ENCODE measurements at places on chromosomes 16 and 17. TPM values are rescaled to one million over a fixed set of nuclear protein-coding genes. Genes with fewer than 3 reads are reported as not detected.

CIBAR2 gene
- not detected for total RNA-seq

DNA sequence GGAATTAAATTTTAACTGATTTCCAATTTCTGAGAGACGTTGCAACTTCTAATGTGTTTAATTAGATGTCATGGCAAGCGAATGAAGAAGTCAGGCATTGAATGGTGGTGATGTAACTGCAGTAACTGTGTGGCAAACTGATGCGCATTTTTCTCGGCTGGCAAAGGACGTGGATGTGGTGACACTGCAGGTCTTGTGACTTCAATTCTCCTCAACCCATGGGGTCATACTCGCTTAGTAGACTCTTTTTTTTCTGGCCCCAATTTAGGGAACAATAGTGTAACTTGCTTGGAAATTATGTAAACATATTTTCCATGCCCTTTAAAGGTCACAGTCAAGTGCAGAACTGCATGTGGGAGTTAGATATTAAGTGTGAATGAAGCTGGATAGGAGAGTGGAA lies 1.9 kb upstream of the FAM20A start:
- no peak for DNase-seq
- H3K36me3 ChIP-seq = no peaks in the 10 kb centered on the region
- H3K27me3 ChIP-seq = peaks cover 30% of the 10 kb centered on the region

KIF19 gene
- total RNA-seq = 2.0 TPM

- peak overlapping the region; percentile 84 for H3K27ac ChIP-seq
- no peak for DNase-seq
- peak overlapping the region; percentile 39 for H3K4me3 ChIP-seq
- peaks cover 53% of the 10 kb centered on the region for H3K4me1 ChIP-seq
- no peaks in the 10 kb centered on the region for H3K27me3 ChIP-seq
Observed at GRCh38 chr17:35046245-35046644, 17.3 kb downstream of the RFFL start.

- H3K27me3 ChIP-seq = no peaks in the 10 kb centered on the region
- no peak for DNase-seq
- H3K36me3 ChIP-seq = no peaks in the 10 kb centered on the region
- H3K4me1 ChIP-seq = no peaks in the 10 kb centered on the region
- no peak overlapping the region for H3K4me3 ChIP-seq
- no peak overlapping the region for H3K27ac ChIP-seq
Observed at GRCh38 chr17:44360826-44361225, 2.8 kb downstream of the FAM171A2 start.

DNA sequence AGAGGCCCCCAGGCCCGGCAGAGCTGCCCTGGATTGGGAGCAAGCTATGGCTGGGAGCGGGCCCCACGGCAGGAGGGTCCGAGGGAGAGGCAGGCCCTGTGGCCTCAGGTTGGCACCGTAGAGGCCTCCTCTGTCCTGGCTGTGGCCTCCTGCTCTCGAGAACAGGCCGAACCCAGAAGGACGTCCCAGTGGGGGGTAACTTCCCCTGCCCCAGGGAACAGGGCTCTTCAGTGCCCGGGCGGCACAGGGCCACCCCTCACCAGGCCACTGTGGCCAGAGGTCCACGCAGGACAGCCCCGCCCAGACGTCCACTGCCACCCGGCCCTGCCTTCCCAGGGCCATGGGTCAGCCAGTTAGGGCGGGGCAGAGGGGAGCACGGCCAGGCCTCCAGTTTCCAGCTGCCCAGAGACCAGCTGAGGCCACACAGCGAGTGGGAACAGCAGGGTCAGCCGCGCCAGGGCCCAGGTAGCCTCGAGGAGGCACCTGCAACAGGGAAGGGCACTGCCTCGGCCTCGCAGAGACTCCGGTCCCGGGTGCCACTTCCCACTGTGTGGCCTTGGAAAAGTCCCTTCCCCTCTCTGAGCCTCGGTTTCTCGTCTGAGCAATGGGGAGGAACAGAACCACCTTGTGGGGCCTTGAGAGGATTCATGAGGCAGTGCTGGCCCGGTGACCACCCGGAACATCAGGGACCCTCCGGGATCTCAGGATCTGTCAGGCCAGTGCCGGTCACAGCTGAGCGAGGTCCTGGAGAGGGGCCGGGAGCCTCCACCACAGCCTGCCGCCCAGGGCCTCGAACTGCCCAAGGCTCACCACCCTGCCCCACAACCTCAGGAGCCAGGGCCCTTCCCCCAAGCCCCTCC lies 32.0 kb downstream of the ZNF469 start:
- no peaks in the 10 kb centered on the region for H3K36me3 ChIP-seq
- no peaks in the 10 kb centered on the region for H3K4me1 ChIP-seq
- DNase-seq = no peak
- H3K4me3 ChIP-seq = no peak overlapping the region

GRCh38 chr16:68992521-68992920 lies 112.9 kb upstream of the HAS3 start:
- H3K4me1 ChIP-seq = no peaks in the 10 kb centered on the region

EPN3 gene
- not detected for total RNA-seq

DNA sequence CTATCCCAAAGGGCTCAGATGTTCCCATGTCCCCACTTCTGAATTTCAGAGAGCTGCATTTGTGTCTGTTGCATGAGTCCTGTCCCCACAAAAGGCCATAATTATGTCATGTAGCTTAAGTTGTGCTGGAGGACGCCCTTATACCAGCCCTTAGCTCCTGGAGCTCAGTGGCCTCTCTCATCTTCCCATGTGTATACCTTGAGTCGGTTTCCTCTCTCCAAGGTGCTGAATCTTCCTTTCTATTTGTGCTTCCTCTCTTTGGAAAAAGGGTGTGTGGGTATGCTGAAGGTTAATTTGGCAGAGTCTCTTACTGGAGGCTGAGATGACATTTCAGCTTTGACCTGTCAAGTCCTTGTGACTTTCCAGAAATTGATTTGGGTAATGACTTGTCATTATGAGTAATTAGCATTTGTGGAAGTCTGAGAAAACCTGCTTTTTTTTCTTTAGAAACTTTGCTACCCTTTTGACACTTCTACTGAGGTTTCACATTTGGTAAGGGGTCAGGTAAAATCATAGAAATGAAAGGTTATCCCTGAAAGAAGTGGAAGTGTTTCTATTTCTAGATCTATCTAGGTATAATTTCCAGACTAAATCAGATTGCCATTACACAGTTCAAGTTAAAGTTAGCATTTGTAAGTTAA lies 185.4 kb downstream of the ABCC12 start:
- DNase-seq = no peak
- no peak overlapping the region for H3K4me3 ChIP-seq
- H3K27ac ChIP-seq = no peak overlapping the region

GRCh38 chr17:36602924-36603384 lies 1.6 kb downstream of the MRM1 start:
- no peaks in the 10 kb centered on the region for H3K27me3 ChIP-seq
- no peak overlapping the region for H3K27ac ChIP-seq
- H3K36me3 ChIP-seq = peaks cover 1% of the 10 kb centered on the region
- peak; percentile 68 for DNase-seq
- H3K4me3 ChIP-seq = peak overlapping the region; percentile 99

- no peak overlapping the region for H3K4me3 ChIP-seq
- no peaks in the 10 kb centered on the region for H3K4me1 ChIP-seq
- no peak overlapping the region for H3K27ac ChIP-seq
- DNase-seq = no peak
Observed at GRCh38 chr17:61064087-61064951, 335.3 kb upstream of the TBX2 start.

DNA sequence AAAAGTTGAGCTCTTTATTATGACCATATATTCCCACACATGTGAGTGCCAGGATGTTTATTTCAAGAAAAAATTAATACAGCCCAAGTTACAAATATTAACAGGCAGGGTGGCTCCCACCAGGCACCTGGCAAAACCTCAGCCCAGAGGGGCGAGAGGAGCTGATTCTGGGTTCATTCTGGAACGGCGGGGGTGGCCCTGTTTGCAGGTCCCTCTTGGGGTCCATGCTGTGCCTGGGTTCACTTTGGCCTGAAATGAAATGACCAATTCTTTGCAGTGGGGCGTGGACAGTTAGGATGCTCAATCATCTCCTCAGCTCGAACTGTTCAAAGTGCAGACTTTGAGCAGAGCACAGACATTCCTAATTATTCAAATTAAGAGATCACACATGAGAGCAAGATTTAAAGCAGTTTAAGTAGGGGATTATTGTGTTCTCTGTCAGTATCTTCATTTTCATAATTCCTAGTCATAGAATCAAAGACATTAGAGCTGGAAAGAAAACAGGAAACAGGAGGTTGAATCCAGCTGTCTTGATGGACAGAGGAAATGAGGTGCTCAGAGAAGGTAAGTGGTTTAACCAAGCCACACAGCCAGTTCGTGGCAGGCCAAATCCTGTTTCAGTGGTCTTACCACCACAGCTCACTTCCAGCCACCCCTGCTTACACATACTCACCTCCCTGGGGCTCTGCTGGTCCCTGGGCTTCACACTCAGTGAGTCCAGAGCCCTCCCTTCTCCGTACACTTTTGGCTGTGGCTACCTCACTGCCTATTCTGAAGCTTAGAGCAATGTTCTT lies 363.9 kb upstream of the TNRC6C start:
- H3K4me3 ChIP-seq = no peak overlapping the region
- H3K36me3 ChIP-seq = no peaks in the 10 kb centered on the region
- no peak for DNase-seq
- no peak overlapping the region for H3K27ac ChIP-seq
- peaks cover 4% of the 10 kb centered on the region for H3K4me1 ChIP-seq
- H3K27me3 ChIP-seq = no peaks in the 10 kb centered on the region

DNA sequence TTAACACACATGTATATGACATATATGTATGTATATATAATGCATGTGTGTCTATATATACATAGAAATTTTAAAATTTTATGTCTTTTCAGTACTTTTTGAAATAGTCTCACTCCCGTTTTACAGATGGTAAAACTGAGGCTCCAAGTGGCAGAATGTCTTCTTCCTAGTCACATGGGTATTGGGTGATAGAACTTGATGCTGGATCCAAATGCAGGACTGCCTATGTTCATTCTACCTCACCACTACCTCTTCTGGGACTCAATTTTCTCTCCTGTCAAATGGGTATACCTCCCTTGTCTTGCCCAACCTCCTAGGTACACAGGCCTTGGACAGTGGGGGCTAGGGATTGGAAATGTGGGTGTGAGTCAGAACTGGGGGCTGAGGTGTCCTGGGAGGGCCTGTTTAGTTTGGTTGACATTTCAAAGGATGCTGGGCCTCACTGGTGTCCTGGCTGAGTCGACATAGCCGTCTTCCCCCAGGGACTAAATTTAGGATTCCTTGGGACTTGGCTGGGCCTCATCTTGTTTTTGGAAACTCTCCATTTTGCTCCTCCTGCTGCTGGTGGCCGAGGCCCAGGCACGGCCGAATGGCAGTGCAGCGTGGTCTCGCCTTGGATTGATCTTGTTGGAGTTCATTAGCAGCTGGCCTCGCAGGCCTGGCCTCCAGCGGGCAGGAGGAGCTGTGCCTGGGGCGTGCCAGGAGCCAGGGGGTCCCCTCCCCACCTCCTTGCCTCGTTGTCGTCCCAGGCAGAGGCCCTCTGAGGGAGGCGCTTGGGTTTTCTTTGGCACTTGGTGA lies 25.9 kb downstream of the NKD1 start:
- no peak overlapping the region for H3K27ac ChIP-seq
- H3K27me3 ChIP-seq = no peaks in the 10 kb centered on the region
- H3K36me3 ChIP-seq = no peaks in the 10 kb centered on the region
- H3K4me3 ChIP-seq = no peak overlapping the region
- no peak for DNase-seq

GRCh38 chr16:57354311-57354710 lies 4.3 kb upstream of the CCL22 start:
- peaks cover 12% of the 10 kb centered on the region for H3K27me3 ChIP-seq
- no peak overlapping the region for H3K27ac ChIP-seq
- H3K36me3 ChIP-seq = no peaks in the 10 kb centered on the region
